ENCODE measurements at places on chromosomes 2 and 18. TPM values are rescaled to one million over a fixed set of nuclear protein-coding genes. Genes with fewer than 3 reads are reported as not detected.

DNA sequence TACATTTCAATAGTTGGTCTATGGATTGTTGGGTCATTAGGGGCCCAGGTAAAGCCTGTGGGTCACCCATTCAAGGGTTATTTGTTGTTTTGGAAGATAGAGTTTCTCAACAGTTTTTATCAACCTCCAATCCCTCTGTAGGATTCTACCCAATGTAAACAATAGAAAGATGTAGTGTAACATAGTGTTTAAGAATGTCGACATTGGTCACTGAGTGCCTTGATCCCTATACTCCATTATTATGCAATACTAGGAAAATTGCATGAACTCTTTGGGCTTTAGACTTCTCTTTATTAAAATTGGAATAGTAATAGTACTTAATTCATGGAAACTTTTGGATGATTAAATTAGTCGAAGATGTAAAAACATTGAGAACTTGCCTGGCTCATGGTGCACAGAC lies 292.1 kb downstream of the GPD2 start:
- no peak overlapping the region for H3K4me3 ChIP-seq
- peaks cover 12% of the 10 kb centered on the region for H3K4me1 ChIP-seq
- H3K27me3 ChIP-seq, result no peaks in the 10 kb centered on the region
- no peak overlapping the region for H3K27ac ChIP-seq

GRCh38 chr18:79486356-79487182 lies 90.8 kb downstream of the NFATC1 start:
- H3K27ac ChIP-seq, result no peak overlapping the region
- no peaks in the 10 kb centered on the region for H3K4me1 ChIP-seq
- no peak overlapping the region for H3K4me3 ChIP-seq
- H3K36me3 ChIP-seq, result no peaks in the 10 kb centered on the region

GRCh38 chr2:78132391-78133370 lies 610.5 kb upstream of the LRRTM4 start:
- no peak for DNase-seq
- no peaks in the 10 kb centered on the region for H3K27me3 ChIP-seq

GRCh38 chr2:206869824-206870495 lies 69.4 kb upstream of the CPO start:
- no peaks in the 10 kb centered on the region for H3K36me3 ChIP-seq
- DNase-seq, result no peak
- no peak overlapping the region for H3K4me3 ChIP-seq
- H3K27ac ChIP-seq, result no peak overlapping the region

DNA sequence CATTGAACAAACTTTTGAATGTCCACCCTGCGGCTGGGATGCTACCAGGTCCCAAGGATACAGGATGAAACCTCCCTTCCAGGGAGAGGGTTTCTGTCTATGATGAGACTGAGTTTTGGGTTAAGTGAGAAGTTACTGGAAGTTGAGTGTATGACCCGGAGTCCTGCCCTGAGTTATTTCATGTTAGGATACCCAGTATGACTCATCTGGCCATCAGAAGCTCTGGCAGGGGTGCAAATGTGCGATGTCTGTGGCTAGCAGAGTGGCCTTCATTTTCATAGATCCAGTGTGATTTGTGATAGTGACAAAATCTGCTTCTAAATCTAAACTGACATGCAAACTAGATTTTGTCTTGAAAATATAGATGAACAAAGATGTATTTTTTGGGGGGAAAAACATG lies 55.3 kb downstream of the KCTD1 start:
- no peak for DNase-seq
- no peaks in the 10 kb centered on the region for H3K36me3 ChIP-seq
- H3K27me3 ChIP-seq, result no peaks in the 10 kb centered on the region
- H3K4me1 ChIP-seq, result peaks cover 4% of the 10 kb centered on the region

Gene DSEL
- total RNA-seq, result 0.18 TPM
